IPS DF 19.7 (cell line): ENCODE measurements at places on chromosomes 3 and 15.
A peak's percentile ranks its signal among the peaks of the same experiment; 100 is the strongest.

DNA sequence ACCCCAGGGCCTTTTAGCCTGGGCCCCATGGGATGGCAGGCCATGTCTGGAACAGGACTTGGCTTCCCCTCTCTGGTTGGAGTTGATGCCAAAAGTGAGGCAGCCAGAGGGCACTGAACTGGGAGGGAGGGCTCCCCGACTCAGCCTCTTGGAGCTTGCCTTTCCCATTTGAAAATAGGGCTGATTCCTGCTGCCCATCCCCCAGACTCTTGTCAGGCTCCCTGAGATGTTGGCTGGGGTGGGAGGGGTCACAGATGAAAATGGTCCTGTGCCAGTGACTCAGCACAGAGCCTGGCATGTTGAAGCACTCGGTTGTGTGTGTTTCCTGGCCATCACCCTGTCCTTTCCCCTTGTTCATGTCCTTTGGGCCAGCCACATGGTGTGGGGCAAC, 6.6 kb downstream of the PPCDC start:
- DNase-seq: no peak

DNA sequence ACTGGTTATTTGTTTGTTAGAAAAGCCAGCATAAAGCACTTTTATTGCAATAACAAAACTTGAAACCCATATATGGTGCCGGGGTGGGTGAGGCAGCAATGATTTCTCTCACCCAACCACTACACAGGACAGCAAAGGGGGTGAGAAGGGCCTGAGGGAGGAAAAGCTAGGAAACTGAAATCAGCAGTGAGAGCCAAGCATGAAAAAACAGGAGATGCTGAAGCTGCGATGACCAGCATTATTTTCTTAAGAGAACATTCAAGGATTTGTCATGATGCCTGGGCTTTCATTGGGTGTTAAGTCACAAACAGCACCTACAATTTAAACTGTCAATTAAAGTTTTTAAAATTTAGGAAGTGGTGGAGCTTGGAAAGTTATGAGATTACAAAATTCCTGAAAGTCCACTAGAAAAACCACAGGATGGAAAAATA, 11.9 kb upstream of the TM4SF4 start:
- no peak for DNase-seq

DNA sequence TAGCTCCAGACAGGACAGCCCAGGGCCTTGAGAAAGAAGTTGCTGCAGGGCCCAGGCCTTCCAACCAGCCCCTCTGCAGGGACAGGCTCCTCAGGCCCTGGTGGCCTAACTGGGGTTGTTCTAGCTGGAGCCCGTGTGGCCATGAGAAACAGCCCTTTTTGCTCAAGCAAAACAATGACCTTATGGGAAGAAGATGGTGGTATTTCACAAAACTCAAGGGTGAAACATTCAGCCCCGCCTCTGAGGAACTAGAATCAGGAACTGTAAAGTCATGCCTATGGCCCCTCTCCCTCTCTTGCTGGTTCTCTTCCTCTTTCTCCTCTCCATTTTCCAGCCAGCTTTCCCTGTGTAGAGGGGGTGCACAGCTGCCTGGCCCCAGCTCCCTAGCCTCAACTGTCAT, 273.3 kb downstream of the RPLP1 start:
- DNase-seq: no peak

DNA sequence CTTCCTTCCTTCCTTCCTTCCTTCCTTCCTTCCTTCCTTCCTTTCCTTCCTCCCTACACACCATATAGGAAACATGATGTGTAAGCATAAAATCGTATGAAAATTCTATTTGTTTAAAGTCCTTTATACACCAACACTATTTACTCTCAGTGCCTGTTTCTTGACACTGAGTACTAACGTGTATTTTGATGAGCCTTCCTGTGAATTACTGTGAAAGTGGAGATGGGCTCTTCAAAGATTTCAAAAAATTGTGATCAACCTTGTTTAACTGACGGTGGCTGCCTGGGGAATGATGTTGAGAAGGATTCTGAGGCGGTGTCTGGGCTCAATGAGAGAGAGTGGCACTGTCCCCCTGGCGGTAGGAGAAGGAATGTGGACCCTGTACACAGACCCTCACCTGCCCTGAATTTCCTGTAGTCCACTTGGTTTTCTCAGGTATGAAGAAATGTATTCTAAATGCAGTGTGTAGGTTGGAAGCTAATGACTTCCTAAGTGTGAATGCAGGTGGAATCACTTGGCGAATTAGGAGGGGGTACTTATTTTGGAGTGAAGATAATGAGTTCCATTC, 237.9 kb downstream of the GAP43 start:
- DNase-seq: no peak

DNA sequence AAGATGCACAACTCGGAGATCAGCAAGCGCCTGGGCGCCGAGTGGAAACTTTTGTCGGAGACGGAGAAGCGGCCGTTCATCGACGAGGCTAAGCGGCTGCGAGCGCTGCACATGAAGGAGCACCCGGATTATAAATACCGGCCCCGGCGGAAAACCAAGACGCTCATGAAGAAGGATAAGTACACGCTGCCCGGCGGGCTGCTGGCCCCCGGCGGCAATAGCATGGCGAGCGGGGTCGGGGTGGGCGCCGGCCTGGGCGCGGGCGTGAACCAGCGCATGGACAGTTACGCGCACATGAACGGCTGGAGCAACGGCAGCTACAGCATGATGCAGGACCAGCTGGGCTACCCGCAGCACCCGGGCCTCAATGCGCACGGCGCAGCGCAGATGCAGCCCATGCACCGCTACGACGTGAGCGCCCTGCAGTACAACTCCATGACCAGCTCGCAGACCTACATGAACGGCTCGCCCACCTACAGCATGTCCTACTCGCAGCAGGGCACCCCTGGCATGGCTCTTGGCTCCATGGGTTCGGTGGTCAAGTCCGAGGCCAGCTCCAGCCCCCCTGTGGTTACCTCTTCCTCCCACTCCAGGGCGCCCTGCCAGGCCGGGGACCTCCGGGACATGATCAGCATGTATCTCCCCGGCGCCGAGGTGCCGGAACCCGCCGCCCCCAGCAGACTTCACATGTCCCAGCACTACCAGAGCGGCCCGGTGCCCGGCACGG, 991 bp downstream of the SOX2 start:
- no peak for DNase-seq

- no peak for DNase-seq
Measured at GRCh38 chr3:125003369-125003853, 52.4 kb downstream of the HEG1 start.

DNA sequence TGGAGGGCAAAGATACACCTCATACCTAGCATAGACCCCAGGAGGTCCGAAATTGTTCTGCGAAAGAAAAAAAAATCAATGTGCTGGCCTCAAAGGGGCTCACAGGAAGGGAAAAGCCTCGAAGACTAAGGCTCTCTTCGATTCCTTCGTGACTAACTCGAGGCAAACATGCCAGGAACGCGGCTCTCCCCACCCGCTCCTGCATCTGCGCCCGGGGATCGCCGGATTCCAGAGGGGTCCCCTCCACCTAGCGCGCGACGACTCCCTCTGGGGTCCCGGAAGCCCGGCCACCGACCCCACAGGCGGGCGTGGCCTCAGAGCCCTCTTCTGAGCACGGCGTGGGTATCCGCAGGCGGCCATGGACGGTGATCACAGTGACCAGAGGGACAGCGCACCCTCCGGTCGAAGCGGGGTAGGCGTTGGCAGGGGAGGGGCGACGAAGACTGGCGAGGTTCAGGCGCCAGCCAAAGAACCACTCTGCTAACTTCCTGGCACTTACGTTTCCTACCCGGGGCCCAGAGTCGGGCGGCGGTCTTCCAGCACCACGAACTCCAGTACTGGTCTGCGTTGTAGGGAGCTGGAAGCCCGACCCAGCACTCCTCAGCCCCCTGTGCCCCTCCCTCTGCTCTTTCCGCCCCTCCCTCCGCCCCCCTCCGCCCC, 515 bp upstream of the EIF3J start:
- DNase-seq: peak; percentile 71

- DNase-seq: no peak
Measured at GRCh38 chr15:27495963-27496459, 525.0 kb downstream of the GABRG3 start.

GRCh38 chr15:56919609-56920366, 1.3 kb downstream of the TCF12 start:
- DNase-seq: no peak
